ENCODE measurements at places on chromosomes 1 and 21.

DNA sequence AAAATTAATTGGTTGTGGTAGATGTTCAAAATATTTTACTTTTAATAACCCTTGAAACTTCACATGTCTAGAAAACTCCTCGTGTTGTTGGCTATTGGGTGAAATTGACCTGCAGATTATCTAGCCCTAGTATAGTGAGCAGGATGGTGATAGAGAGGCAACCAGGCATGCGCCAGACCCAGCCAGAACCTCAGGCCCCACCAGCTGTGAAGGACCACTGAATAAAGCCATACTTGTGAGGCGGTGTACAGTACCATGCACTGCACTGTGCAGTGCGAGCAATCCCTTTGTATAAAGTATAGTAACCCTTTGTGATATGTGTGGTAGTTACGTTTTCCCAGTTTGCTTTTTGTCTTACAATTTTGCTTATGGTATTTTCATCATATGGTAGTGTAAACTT is 8.5 kb downstream of the TTF2 start:
- no peak for DNase-seq

- DNase-seq = no peak
Measured at GRCh38 chr1:22498463-22498862, 46.8 kb downstream of the ZBTB40 start.

DNA sequence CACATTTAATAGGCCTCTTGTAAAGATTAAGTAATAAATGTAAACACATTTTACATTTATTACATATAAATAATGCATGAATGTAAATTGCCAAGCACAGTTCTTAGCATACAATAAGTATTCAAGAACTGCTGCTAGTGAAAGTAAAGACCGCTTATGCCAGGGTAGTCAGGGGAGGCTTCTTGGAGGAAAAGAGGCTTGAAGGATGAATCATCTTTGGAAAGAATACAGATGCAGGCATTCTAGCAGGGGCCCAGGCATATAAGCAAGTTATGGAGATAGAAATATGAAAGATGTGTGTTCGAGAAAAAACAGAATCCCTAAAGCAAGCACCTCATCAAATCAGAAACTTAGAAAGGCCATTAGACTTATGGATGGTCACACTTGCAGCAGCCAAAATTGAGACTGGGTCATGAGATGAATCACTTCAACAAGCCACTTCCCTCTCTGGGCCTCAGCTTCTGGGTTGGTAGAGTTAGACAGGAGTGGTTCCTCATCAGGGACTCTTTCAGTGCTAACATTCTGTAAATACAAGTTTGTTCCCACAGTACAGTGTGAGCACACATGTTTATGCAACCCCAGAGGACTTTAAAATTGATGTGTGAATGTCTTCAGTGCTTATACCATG is 79.8 kb upstream of the ROR1 start:
- DNase-seq = peak; percentile 55

- no peak for DNase-seq
Measured at GRCh38 chr1:209260136-209260535, 323.4 kb upstream of the CAMK1G start.

DNA sequence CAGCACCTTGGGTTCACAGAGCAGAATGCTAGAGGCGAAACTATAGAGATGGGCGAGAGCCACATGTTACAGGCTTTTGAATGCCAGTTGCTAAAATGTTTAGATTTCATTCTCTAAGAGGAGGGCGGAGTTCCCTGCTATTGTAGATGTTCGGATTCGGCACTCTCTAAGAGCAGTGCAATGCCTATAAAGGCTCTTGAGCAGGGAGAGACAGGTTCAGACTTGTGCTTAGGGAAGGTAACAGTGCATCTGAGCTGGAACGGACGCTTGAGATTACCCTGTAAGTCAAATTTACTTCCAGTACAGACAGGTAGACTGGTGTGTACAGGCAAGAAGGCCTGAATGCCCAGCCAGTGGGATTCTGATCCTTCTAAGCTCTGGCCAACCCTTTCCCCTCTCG is 15.3 kb downstream of the LURAP1 start:
- no peak for DNase-seq

DNA sequence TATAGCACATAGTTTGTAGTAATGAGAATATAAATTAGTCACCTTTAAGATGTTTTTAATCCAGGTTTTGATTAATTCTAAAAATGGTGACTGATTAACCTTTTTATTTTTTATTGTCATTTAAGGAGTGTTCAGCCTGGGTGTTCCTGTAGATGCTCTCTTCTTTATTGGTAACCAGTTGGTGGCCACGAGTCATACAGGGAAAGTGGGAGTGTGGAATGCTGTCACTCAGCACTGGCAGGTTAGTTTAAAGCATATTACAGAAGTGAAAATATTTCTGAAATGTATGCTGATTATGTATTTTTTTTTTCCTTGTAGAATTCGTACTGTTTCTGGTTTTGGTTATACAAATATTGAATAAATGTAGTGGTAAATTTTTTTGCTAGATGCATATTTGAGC is 28.1 kb downstream of the KCTD3 start:
- peak; percentile 2 for DNase-seq

GRCh38 chr21:28822486-28823335 is 170.0 kb downstream of the LTN1 start:
- no peak for DNase-seq

DNA sequence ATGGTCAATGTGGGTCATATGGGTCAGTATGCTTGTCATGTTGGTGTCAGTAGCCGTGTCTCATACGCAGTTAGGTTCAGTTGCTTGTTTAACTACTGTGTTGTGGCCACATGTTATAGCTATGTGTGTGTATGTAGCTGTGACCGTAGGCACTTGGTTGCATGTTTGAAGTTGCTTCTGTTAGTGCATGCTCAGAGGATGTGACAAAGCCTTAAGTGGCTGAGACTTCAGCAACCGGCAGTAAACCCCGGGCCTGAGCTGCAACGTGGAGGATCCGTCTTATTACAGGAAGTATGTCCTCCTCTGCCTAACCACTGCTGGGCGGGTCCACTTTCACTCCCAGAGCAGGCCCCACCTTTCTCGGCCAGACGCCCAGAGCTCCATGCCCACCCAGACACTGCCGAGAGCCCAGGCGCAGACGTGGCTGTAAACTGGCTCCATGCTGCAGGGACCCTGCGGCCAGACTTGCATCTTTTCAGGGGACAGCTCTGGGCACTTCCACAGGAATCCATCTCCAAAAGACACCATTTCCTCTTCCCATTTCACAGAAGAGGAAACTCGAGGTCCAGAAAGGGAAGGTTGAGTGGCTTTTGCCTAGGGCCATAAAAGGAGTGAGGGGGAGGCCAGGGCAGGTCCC is 2.2 kb downstream of the TCEA3 start:
- peak; percentile 90 for DNase-seq

- DNase-seq = peak; percentile 86
Measured at GRCh38 chr1:13605159-13605558, 21.5 kb downstream of the PDPN start.

- no peak for DNase-seq
Measured at GRCh38 chr1:154476791-154477190, 25.2 kb upstream of the TDRD10 start.

- DNase-seq = no peak
Measured at GRCh38 chr21:21025742-21026141, 27.5 kb downstream of the NCAM2 start.

- DNase-seq = no peak
Measured at GRCh38 chr21:43312011-43312410, 114.9 kb downstream of the SIK1 start.

DNA sequence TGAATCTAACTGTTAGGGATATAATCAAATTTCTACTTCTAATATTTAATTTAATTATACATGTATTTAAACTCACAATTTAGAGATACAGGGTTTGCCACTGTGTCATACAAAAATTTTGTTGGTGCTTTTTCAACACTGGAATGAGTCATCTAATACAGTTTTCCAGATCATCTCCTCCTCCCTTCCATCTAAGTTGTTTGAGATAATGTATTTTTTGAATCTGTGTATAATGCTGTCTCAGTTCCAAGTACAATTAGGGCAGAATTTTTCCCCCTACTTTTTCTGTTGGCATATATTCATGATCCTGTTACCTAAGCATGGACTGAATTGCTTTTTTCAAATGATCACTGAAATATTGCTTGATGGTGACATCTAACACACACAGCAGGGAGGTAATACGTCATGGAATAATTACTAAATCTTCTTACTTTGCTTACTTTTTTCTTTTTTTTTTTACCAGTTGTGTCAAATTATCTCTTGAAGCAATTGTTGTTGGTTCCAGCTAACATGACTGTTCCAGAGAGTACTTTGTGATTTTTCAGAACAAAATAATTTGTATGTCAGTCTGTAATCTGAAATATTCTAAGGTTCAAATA is 146.0 kb downstream of the MAGI3 start:
- peak; percentile 13 for DNase-seq

DNA sequence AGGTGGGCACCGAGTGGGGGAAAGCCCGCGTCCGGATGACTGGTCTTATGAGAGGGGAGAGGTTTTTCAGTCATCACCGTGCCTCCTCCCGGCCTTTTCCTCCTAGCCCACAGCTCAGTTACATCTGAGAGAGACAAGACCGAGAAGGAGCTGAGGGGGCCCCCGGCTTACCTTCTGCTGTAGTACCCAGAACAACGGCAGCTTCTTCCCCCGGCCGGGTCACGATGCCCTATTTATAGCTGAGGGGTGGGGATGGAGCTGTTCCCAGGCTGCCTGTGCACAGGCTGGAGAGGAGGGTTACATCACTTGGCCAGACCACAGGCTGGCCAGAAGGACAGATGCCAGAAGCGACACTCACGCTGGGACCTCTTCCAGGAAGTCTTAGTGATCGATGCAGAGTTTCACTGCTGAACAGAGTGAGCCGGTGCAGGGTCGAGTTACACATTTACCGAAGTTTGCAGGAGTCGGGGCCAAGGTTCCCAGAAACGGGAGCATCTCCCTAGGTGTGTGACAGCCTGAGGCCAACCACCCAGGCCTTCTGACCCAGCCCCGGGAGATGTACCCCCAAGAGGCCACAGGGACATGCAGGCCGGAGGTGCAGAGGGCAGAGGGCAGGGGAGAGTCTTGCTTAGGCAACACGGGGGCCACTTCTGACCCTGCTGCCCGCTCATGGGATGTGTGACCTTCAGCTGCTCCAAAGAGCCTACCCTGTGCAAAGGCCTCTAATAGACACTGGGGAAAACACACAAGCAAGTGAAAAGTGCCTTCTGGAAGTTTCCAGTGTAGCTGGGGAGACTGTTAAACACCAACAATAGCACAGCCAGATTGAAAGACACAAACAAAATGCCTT is at the start of gene AGT:
Gene AGT (minus strand): TSS at position 208 of the 850 bp plus-strand sequence. CDS start 3,299 bp downstream, outside the sequence.
- DNase-seq = peak; percentile 40

DNA sequence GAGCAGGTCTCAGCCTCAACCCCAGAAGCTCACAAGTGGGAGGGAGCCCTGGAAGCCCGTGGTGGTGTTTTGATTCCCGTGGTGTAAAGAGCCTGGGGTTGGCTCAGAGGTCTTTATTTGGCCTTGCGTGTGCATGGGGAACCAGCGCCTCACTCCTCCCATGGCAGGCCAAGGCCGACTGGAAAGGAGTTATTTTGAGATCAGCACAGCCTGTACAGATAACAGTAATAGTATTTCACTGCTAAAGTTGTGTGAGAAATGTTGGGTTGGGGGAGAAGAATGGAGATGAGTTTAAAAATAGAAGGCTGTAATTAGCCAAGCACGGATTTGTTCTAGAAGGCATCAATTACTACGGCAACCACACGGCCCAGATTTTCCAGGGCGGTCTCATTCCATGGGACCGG is 186.5 kb downstream of the DYRK1A start:
- DNase-seq = no peak

GRCh38 chr1:47676311-47677054 is 238.6 kb downstream of the FOXD2 start:
- DNase-seq = no peak

GRCh38 chr21:45333583-45334121 is 46.0 kb upstream of the POFUT2 start:
- no peak for DNase-seq

- no peak for DNase-seq
Measured at GRCh38 chr1:212918824-212919223, 31.5 kb upstream of the VASH2 start.

DNA sequence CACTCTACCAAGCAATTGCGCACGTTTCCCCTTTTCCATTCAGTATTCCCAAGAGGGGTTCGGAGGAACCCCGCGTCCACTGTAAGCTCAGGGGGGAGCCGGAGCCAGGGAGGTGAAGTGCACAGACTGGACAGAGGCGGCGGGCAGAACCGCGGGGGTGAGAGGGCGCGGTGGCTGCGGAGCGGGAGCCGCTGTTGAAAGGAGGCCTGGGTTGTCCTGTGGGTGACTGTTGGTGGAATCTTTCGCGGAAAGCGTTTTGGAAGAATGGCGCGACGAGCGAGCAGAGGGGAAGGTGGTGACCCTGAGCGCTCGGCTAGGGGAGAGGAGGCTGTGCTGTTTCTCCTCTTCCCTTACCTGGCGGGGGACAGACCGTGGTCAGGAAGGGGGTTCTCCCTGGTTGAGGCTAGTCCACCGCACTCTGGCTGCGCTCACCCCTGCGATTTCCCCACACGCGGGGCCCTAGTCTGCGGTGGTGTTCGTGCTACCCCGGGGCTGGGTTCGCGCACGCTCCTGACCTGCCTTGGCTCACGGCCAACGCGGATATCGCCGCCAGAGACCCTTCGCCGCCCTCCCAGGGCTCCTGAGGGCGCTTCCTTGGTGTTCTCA is 92.8 kb downstream of the PRKAB2 start:
- no peak for DNase-seq

GRCh38 chr1:65882076-65882475 is 89.4 kb downstream of the PDE4B start:
- no peak for DNase-seq

GRCh38 chr1:204473400-204473965 is 21.1 kb downstream of the PIK3C2B start:
- DNase-seq = no peak

DNA sequence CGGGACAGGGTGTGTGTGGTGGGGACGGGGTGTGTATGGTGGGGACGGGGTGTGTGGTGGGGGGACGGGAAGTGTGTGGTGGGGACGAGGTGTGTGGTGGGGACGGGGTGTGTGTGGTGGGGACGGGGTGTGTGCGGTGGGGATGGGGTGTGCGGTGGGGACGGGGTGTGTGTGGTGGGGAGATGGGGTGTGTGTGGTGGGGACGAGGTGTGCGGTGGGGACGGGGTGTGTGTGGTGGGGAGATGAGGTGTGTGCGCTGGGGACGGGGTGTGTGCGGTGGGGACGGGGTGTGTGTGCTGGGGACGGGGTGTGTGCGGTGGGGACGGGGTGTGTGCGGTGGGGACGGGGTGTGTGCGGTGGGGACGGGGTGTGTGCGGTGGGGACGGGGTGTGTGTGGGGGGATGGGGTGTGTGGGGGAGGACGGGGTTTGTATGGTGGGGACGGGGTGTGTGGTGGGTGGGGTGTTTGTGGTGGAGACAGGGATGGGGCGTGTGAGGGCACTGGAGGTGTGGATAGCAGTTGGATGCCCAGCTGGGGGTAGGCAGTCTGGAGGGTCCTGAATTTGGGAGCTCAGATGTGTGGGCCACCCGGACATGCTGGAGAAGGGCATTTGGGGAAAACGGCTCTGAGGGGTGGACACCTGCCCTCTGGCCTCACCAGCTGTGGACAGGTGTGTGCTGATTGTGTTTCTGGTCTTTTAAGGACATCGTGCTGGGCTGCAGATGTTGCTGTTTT is 16.9 kb downstream of the IBA57 start:
- no peak for DNase-seq

GRCh38 chr1:211371406-211372105 is 44.9 kb downstream of the TRAF5 start:
- DNase-seq = peak; percentile 13

- DNase-seq = no peak
Measured at GRCh38 chr1:168907786-168908348, 178.9 kb upstream of the DPT start.

- peak; percentile 37 for DNase-seq
Measured at GRCh38 chr1:155591770-155592169, 18.2 kb upstream of the MSTO1 start.

Measured in Daoy (cell line).